NCI-H1930 (cell line): ENCODE measurements at places on chromosomes 7 and 10.

DNA sequence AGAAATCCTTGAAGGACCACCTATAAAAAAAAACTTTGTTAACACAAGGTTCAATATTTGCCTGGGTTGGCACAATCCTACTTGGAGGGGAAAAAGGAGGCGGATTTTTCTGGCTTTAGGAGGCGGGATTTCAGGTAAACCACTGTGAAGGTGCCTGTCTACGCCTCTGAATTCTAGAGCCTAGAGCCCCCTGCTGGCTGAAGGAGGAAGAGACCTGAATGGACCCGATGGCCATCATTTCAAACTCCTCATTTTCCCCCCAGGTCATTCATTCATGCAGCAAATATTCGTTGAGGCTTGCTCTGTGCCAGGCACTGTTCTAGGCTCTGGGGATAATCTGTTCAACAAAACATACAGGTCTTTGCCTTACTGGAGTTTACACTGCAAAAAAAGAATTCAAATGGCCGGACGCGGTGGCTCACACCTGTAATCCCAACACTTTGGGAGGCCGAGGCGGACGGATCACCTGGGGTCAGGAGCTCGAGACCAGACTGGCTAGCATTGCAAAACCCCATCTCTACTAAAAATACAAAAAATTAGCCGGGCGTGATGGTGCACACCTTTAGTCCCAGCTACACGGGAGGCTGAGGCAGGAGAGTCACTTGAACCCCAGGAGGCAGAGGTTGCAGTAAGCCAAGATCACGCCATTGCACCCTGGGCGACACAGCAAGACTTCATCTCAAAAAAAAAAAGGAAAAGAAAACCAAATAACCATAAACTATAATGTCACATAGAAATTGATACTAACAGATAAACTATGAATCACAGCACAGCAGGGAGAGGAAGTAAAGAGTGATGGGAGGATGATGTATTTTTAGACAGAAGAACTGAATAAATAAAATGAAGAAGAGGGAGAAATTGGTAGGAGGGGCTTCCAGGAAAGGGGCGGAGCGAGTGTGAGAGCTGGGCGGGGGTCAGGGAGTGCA, 90.1 kb upstream of the NFE2L3 start:
- DNase-seq: peak; percentile 64

- DNase-seq: no peak
Observed at GRCh38 chr10:61992059-61992460, 90.6 kb downstream of the ARID5B start.

DNA sequence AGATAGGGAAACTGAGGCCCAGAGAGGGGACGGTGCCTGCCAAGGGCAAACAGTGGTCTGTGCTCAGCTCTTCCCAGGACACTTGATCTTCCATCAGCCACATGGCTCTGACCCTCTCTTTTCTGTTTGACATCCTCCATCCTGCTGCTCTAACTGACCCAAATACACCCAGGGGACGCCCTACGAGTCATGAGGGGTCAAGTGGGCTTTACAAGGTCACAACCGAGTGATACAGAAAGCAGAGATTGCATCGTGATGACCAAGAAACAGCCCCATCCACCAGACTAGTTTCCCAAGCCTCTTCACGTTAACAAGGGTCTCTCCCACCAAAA, 131.2 kb upstream of the UNC5B start:
- DNase-seq: no peak

GRCh38 chr10:110783509-110784107, 88.1 kb upstream of the PDCD4 start:
- DNase-seq: no peak

DNA sequence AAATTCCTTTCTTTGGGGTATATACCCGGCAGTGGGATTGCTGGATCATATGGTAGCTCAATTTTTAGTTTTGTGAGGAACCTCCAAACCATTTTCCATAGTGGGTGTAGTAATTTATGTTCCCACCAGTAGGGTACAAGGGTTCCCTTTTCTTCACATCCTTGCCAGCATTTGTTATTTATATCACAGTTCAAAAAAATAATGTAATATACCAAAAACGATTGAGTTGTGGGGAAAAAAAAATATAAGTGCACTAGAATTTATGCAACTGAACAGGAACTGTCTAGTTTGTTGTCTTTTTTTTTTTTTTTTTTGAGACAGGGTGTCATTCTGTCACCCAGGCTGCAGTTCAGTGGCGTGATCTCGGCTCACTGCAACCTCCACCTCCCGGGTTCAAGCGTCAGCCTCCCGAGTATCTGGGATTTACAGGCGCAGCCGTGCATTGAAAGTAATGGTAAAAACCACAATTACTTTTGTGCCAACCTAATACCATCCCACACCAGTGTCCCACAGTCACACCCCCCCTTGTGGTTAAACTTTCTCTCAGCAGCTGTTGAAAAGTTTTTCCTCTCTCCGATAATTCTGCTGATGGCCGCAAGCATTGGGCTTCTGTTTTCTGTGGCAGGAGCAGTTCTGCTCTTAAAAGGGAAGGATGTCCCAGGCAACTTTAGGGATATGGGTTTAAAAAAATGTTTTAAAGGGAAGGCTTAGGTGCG, 6.8 kb upstream of the LAT2 start:
- DNase-seq: no peak

- no peak for DNase-seq
Observed at GRCh38 chr7:50539725-50540124, 25.5 kb downstream of the DDC start.

GRCh38 chr7:1534330-1535099, 4.0 kb downstream of the MAFK start:
- DNase-seq: no peak

- DNase-seq: no peak
Observed at GRCh38 chr7:127976056-127976737, 55.0 kb downstream of the LRRC4 start.

DNA sequence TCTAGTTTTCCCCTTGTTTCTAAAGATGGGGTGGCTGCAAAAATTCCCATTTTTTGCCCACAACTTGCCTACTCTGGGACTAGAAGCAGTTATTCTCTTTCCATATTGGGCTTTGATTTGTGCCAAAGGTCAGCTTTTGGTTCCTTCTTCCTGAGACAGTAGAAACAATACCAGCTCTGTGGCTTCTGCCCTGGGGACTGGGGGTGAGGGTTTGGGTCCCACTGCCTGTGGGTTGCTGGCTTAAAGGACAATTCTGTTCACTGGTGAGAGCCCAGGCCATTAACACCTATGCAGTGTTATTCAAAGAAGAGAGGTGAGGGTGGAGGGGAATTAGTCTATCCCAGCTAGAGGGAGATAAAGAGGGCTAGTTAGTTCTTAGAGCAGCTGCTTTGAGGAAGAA, 171.5 kb downstream of the CPEB3 start:
- no peak for DNase-seq

GRCh38 chr7:123789817-123790216, 41.0 kb upstream of the WASL start:
- no peak for DNase-seq

DNA sequence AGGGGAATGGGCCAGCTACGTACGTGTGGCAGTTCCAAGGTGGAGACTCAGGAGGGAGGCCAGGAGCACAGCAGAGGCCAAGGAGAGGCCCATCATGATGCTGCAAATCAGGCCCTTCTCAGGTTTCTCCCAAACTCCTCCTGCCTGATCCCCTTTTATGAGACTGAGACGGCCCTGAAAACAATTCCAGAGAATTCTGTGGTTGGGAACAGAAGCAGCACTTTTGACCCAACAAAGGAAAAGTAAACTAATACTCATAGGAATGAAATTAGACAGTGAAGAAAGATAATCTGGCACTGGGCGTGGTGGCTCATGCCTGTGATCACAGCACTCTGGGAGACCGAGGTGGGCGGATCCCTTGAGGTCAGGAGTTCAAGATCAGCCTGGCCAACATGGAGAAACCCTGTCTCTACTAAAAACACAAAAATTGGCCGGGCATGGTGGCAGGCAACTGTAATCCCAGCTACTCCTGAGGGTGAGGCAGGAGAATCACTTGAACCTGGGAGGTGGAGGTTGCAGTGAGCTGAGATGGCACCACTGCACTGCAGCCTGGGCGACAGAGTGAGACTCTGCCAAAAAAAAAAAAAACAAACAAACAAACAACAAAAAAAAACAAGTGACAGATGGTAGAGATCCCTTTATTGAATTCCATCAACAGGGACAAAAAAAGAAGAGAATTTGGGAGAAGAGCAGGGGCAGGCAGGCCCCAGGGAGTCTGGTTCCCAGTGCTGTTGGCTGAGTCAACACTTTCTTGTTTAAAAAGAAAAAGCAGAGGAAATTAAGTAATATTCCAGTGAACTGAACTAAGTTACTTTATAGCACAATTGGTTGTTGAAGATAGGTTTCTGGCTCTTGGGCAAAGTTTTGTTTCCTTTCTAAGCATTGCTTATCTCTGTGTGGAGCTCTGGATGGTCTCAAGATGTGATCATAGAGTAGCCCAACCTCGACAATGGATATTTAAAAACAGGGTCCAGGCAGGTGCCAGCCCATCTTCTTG, at the start of gene CCL26:
Gene CCL26, minus strand, starts transcription at position 131 of the 997 bp plus-strand sequence. Its CDS starts 35 bp downstream, at position 96.
- DNase-seq: no peak

DNA sequence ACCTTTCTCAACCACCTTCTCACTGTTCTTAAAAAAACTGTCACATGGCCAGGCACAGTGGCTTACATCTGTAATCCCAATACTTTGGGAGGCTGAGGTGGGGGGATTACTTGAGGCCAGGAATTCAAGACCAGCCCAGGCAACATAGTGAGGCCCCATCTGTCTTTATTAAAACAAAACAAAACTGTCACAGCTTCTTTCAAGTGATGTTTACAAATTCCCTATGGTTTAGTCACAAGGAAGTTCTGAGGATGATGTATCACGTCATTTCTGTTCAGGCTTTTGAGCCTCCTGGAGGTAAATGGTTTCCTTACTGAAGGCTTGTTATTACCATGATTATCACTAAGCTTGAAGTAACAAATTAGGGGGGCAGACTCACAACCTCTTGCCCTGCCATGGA, 186.2 kb downstream of the CFTR start:
- DNase-seq: no peak

DNA sequence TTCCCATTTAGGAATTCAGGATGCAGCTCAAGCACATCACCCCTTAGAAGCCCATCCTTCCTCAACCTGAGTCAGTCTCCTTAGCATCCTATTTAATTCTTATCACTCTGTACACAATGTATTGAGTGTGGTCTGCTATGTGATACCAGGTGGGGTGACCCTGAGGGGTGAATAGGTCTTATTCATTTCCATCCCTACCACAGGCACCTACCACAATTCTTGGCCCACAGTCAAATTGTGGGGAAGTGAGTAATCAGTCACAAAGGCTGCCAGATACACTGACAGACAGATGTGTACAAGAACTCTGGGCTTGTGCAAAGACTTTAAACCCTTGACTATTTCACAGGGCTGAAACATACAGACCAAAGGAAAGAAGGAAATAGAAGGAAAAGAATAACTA, 560.5 kb downstream of the PARD3 start:
- no peak for DNase-seq

GRCh38 chr7:91694351-91694841, 186.1 kb downstream of the MTERF1 start:
- no peak for DNase-seq

DNA sequence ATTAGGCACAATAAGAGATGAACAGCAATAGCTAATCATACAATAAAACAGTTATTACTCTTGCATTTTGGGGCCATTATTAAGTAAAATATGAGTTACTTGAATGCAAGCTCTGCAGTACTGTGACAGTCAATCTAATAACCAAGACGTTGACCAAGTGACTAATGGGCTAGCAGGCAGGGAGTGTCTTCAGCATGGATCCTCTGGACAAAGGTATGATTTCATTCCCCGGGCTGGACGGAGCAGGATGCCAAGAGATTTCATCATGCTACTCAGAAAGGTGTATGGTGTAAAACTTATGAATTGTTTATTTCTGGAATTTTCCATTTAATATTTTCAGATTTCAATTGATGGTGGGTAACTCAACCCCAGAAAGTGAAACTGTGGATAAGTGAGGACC, 80.9 kb downstream of the SHH start:
- DNase-seq: no peak

- no peak for DNase-seq
Observed at GRCh38 chr7:45601094-45601493, 26.9 kb downstream of the ADCY1 start.

- no peak for DNase-seq
Observed at GRCh38 chr7:28957064-28957750, 923 bp downstream of the TRIL start.

- DNase-seq: no peak
Observed at GRCh38 chr10:67306588-67307205, 380.9 kb downstream of the LRRTM3 start.

GRCh38 chr10:125014836-125015355, 73.0 kb downstream of the ZRANB1 start:
- DNase-seq: no peak

DNA sequence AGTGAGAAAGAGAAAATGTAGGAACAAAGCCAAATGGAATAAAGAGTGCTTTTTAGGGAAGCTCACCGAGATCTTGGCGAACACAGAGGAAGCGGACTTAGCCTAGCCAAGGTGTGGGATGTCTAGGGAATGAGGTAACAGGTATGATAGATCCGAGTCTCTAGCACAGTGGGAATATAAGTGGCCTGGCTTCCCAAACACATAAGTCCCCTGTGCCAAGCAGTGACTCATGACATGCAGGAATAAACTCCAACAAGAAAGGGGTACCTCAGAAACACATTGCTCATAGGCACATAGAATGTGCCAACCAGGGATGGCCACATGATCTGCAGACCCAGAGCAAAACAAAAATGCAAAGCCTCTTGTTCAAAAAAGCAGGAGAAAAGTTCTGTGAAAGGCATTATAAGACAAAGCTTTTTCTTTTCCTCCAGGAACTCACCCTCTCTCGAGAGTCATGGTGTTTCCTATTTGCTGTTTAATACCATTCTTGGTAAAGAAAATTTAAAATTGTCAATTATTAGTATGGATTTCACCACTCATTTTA, 542.5 kb downstream of the GATA3 start:
- DNase-seq: no peak

GRCh38 chr7:92790992-92791391, 45.4 kb downstream of the CDK6 start:
- no peak for DNase-seq

DNA sequence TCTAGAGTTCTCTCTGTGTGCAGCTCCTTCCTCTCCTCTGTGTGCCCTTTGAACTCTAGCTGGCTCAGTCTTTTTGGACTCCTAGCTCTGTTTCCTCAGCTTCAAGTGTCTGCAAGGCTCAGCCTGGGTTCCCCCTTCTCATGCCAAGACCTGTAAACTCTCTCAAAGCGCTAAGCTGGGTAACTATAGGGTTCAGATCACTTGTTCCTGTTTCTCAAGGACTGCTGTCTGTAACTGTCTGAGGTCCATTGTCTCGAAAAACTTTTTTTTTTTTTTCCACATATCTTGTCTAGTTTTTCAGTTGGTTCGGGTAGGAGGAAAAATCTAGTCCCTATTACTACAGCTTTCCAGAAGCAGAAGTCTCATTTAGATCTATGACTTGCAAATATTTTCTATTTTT, 46.6 kb upstream of the PPP1R17 start:
- no peak for DNase-seq

DNA sequence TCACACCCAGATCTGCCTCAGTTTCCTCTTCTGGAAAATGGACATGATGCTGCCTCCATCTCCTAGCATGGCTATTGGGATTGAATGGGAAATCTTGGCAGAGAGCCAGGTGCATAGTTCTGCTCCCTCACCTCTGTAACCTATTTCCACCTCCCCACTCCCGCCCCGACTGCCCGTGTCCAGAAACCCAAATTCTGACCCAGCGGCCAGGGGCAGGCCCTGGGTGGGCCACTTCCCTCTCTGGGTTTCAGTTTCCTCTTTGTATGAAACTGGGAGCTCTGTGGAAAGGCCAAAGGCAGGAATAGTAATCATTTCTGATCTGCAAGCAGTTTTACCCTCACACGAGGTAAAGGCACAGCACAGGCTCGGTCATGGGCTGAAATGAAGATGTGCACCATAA, 74.1 kb upstream of the DUSP5 start:
- DNase-seq: no peak

- no peak for DNase-seq
Observed at GRCh38 chr10:38174336-38174735, 80.2 kb downstream of the ZNF37A start.

GRCh38 chr7:74039337-74039736, 11.4 kb downstream of the ELN start:
- no peak for DNase-seq
